ENCODE measurements at places on chromosomes 2 and 18.

- peak; percentile 82 for DNase-seq
These were observed 44.3 kb downstream of the CACNB4 start for GRCh38 chr2:152054593-152054992.

- no peak for DNase-seq
These were observed 24.1 kb downstream of the ENOSF1 start for GRCh38 chr18:688323-688722.

GRCh38 chr18:46046126-46046525 is 25.9 kb downstream of the PSTPIP2 start:
- no peak for DNase-seq

DNA sequence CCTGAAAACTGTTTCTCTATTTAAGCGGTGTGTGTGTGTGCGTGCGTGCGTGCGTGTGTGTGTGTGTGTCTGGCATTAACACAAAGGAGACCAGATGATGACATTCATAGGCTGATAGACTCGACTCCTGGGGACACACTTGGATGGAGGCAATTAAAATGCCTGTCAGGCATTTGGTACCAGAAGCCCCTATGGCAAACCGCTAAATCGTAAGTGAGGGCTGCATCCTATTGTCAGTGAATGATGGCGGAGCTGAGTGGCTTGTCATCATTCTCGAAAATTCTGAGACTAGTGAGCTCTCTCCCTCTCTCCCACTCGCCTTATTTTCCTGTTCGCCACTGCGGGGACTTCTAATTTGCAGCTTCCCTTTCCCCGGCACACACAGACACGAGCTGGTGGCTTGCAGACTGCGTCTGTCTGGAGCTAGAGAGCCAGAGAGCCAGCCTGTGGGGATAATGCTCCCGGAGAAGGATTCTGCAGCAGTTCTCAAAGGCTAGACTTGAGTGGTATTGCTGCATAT is 155.4 kb downstream of the MAP2 start:
- DNase-seq = no peak

- DNase-seq = no peak
These were observed 29.2 kb downstream of the KCTD1 start for GRCh38 chr18:26519114-26519513.

DNA sequence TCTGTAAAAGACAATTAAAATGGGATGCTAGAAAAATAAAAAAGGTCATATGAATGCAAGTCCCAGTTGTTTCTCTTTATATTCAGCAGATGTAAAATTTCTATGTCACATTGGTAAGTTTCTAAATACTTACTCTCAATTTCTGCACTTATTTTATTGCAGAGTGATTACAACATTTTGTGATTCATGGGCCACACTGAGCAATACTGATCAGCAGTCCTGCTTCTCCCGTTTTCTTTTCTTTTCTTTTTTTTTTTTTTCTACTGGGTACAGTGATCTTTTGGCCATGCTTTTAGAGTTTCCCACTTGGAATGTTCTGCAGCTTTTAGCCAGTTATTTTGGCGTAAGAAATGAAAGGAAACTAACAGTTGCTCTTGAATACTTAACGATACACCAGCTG is 38.8 kb downstream of the LIMS1 start:
- DNase-seq = no peak

DNA sequence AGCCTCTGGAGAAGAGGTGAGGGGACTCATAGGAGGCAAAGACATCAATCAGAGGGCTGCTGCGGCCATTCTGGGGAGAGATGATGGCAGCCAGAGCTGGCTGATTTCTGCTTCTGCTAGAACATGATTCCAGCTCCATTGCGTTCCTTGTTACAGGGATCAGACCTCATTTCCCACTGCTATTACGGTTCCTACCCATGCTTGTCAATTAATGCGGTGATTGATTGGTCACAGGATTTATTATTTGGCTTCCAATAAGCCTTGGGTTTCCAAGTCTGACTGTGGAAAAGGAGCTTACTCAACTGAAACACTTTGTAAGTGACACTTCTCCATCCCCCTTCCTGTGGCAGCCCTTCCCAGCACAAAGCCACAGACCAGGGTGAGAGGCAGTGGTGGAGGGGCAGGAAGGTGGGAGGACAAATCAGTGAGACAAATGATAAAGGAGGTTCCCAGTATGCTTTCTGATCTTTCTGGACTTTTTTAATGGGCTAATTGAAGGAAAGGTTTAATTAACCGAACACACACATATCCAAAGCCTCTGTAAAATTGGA is 26.8 kb upstream of the CTLA4 start:
- no peak for DNase-seq

DNA sequence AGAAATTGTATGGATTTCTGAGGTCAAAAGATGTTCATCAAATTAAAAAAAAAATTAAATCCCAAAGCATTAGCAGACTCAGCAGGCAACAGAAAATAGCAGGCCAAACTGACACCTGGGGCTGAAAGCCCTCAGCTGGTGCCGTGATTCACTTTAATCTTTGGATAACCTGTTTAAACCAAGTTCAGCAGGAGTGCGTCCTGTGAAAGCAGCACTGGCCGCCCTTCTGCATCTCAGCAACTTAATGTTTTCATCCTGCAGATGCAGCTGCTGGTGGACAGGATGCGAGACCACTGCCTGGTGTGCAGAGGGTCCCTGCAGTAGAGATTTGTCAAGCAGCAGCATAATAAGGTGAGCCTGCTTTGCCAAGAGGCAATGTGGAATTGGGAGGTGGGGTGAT is 41.2 kb downstream of the CCDC68 start:
- DNase-seq = no peak

- DNase-seq = no peak
These were observed 63.2 kb upstream of the KLHL29 start for GRCh38 chr2:23321751-23322150.

DNA sequence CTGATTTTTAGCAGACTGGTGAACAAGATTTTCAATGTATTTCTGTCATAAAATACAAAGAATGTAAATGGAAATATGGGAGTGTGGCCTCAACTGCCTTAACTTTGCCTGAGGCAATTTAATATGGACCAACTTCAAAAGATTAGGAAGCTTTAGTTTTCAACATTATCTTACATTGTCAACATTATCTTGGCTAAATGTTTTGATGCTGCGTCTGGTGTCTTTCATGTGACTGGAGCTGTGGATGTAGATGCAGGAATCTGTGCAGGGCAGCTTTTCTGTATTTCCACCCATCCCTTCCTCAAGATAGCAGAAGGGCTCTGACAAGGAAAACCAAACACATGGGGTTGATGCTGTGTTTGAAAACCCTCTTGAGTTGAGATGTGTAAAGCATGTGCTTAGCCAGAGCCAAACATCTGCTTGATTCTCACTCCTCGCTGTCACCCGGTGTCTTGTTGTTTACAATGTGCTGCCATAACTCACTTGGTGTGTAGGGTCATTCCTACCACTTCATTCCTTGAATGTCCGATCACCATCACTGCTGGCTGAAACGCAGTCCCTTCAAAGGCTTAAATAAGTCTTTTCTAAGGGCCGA is 33.0 kb downstream of the COPS8 start:
- DNase-seq = no peak

DNA sequence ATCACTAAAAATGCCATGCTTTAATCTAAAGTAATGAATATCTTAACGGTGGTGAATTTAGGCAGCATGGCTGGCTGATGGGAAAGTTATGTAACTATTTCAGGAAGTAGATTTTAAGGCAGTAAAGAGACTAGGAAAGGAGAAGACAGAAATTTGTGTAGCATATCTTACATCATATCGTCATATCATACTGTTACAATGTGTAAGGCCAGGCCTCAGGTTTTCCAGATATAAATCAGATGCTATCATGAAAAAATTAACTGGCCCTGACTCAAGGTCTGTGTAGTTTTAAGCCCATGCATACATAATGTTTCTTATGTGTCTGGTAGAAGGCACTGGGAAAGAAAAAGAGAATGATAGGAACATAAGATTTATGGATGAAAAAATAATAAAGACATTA is 8.9 kb upstream of the FAP start:
- peak; percentile 2 for DNase-seq

GRCh38 chr2:172533687-172534086 is 22.2 kb upstream of the PDK1 start:
- no peak for DNase-seq

DNA sequence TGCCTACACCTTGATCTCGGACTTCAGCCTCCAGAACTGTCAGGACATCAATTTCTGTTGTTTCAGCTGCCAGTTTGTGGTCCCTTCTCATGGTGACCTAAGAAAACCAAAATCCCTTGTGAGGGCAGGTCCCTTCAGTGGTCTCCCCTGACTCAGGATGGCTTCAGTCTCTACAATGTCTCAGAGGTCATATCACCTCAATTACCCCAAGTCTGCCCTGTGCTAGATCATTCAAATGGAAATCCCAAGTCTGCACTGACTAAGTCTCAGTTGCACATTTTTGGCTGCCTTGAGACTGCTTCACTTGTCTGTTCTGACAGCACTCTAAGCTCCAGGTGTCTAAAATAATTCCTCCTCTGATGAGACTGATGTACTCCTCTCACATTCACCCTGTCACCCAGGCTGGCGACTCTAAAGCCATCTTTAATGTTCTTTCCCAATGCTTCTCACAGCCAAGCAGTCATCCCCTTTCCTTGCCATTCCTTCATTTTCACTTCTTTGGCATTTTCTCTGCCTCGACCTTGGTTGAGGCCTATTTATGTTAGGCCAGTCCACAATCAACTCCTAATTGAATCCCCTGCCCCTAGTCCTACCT is 470.8 kb downstream of the DLGAP1 start:
- no peak for DNase-seq

- no peak for DNase-seq
These were observed 323.7 kb downstream of the ARHGAP15 start for GRCh38 chr2:143452817-143453451.

- DNase-seq = no peak
These were observed 173.0 kb downstream of the NEDD4L start for GRCh38 chr18:58217052-58217451.

DNA sequence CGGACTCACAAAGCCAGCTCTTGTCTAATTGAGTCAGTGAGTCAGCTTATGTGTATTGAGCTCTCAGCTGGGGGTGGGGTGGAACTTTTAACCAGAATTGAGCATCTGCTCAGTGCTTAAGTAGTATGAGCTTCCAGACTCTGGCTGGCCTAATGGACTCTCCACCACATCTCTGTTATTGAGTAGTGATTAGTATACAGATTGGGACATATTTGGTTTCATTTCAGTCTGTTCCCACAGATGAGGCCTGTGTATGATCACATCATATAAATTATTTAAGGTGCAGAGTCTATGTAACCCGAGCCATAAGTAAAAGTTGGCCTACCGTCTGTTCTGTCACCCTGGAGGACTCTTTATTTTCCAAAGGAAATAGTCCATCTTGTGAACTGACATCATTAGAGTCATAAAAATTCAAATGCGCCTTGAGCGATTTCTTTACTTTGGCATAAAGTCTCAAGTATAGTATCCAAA is 152.1 kb downstream of the THSD7B start:
- no peak for DNase-seq

DNA sequence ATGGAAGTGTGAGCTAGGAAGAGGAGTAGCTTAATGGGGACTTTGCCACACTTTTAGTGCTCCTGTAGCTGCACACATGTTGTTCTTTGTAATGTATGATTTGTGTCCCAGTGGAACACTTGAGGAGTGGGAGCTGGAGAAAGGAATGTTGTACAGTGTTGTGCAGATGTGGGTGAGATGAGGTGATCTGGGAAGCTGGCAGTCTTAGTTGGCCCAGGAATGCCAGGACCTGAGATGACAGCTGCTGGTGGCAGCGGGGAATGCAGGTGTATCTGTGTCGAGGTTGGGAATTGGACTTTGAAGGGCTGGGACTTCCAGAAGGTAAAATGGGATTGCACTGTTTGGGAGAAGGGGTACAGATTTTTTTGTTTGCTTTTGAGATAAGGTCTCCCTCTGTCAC is 23.6 kb downstream of the NEDD4L start:
- DNase-seq = no peak

DNA sequence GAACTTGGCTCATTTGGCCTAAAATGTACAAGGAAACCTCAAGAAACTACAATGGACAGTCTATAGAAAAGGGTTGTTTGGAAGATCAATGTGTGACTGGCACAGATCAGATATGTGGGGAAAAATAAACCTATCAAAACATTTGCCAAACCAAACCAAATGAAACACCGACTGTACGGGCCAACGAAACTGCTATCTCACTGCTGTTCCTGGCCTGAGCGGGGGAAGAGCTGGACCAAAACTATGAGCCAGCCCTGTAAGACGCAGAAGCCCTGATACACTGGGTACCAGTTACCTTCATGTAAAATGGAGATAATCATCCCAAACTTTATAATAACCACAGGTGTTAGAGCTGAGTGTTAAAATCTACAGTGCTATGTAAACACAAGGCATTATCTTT is 11.7 kb downstream of the CDC42EP3 start:
- no peak for DNase-seq

DNA sequence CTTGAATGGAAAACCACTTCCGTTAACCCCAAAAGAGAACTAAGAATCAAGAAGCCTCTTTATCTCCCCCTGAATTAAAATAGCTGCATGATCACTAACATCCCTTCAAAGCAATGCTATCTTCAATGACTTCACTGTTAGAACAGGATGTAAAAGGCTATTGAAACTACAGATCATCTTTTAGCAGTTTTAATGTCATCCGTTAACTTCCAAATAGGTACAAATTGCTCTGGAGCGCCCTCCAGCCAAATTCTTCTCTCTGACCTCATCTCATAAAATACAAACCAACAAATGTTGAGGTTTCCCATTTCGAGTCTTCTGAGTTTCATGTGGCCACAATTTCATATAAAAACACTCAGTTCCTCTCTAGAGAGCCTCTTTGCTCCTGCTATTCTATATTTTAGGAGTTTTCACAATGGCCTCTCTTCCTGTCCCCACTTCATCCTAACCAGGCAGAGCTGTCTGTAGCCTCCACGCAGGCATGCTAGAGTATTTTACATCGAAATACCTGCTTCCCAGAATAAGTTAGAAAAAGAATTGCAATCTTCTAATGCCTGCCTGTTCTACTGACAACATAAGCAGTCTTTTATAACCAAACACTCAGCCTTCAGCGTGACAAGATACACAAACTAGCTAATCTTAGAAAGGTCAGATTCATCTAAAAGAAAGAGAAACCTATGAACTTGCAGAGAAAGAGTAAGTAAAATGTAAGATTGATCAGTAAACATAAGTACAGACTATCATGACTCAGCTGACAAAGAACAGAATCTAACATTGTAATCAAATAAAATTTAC is 37.9 kb downstream of the B4GALT6 start:
- no peak for DNase-seq

- no peak for DNase-seq
These were observed 118.6 kb downstream of the AQP4 start for GRCh38 chr18:26746826-26747475.

DNA sequence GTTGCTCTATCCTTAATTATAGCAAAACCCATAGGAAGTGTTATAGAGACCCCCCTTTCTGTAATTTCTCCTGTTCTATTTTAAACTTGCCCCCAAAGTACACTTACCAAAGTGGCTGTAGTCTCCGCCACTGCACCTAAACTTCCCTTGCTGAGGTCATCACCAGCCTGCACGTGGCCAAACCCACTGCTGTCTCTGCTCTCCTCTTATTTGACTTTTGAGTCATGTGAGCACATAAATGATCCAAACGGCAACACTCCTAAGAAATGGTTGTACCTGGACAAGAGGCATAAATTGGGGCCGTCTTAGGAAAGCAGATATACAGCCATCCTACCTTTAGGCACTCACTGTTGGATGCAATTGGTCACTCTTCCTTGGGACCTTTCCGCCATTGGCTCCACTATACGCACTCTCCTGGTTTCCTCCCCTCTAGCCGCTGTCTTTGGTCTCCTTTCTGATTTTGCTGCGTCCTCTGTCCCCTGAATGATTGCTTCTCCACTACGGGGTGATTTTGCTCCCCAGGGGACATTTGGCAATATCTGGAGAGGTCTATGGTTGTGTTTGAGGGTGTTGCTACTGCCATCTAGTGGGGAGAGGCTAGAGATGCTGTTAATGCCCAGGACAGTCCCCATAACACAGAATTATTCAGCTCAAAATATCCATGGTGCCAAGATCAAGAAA is 19.2 kb upstream of the IL36G start:
- DNase-seq = no peak

All from GF-D8 (cell line).